ENCODE measurements at places on chromosomes 3 and 15.

- no peak for DNase-seq
These were observed 1358.5 kb downstream of the ROBO2 start for GRCh38 chr3:78398401-78398800.

- DNase-seq = no peak
These were observed 386.7 kb downstream of the UNC13C start for GRCh38 chr15:54364961-54365360.

GRCh38 chr15:55239440-55240124 is 42.8 kb upstream of the RSL24D1 start:
- DNase-seq = no peak

DNA sequence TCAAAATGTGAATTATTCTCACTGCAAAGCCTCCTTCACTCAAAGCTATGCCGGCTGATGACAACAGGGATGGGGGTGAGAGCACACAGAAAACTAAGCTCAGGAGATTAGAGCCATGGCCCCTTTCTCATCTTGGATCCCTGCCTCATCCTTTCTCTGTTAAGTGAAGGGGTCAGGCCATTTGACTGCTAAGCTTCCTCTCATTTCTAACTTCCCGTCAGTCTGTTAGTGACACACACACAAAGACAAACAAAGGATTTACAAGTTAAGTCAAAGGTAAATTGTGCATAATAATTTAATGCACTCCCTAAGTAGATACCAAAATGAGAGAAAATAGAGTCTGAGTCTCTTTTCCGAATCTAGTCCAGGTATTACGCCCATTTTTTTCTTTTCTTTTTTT is 1.2 kb downstream of the SS18L2 start:
- no peak for DNase-seq

DNA sequence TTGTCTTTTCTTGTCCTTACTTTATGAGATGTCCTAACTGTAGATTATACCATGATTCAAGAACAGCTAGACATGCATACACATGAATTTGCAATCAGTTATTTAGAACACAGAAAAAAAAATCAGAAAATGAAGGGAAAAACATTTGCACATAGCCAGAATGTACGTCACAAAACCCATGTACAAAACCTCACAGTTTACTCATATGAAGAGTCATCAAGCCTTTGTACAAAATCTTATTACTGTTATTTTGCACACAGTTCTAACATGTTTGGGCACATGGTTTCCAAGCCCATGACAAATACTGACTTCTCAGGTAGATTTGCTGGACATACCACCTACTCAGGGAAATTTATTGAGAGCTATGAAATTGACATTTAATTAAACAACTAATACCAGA is 48.2 kb downstream of the MAP3K13 start:
- no peak for DNase-seq

- DNase-seq = no peak
These were observed 310.4 kb downstream of the PLCL2 start for GRCh38 chr3:17195192-17195611.

DNA sequence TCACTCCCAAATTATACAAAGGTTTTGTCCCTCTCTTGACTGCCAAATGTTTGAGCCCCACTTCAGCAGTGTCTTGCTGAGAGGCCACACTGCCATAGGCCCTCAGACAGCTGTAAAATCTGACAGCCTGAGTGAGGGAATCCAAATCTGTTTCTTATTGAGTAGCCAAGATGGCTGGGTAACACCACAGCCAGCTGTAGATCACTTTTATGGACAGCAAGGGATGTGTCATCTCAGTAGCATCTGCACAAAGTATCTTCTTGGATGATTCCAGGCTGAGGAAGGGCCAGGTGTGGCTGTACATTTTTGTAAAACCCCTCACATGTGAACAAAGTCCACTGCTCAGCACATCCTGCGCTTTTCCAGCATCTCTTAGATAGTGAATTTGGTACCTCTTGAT is 237.0 kb upstream of the LRTM1 start:
- no peak for DNase-seq

DNA sequence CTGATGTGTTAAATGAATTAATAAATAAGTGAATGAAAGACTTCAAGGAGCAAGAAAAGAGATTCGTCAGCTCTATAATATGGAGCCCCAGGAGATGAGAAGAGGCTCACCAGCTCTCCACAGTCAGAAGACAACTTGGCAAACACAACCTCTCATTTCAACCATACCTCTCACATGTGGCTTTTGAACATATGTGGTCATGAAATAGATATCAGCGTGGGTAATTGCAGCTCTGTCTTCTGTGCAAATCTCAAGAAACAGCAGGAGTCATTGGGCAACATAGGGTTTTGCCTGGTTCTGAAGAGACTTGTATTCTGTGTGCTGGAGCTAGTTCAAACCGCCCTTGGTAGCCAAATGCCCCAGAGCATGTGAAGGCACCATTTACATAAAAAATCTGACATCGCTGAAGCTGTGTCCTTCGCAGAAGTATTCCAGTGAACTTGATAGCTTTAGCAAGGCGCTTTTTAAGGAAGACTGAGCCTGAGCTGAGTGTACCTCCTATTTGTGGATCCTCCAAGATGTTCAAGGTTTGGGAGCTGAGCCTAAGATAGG is 8.4 kb downstream of the CX3CR1 start:
- DNase-seq = no peak
